Skeletal muscle cell (primary cell): ENCODE measurements at places on chromosomes 1 and 21.

- DNase-seq = no peak
Observed at GRCh38 chr21:31317688-31318087, 26.4 kb downstream of the TIAM1 start.

- peak; percentile 60 for DNase-seq
Observed at GRCh38 chr1:85374160-85374559, 90.8 kb downstream of the DDAH1 start.

GRCh38 chr21:34688145-34688544, 19.4 kb downstream of the CLIC6 start:
- DNase-seq = no peak

GRCh38 chr1:12129624-12130023, 37.2 kb upstream of the TNFRSF1B start:
- no peak for DNase-seq

DNA sequence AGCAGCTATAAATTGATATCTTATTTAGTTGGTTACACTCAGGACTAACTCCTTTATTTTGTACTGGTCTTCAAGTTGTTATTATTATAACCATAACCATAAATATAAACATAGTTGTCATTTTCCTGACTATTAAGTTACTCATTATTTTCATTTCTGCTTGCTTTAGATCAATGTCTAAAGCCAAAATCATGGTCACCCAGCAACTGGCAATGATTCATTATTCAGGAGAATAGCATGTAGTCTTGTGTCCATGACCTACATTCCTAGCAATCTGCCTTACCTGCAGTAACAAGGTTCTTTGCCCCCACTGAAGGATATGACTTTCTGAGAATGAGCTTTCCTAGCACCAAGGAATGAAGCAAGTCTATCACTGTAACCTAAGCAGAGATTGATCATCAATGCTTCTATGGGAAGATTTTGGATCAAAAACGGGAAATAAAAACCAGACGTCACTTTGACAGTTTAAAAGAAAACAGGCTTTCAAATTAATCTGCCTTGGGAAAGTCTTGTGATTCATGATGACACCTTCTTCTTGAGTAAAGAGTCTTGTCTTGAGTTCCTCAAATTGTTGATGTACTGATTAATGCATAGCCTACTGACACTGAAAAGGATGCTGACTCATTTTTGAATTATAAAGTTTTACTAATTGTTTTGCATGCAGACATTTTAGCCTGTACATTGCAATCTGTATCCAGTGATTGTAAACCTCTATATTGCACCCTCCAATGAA, 203.3 kb upstream of the IVNS1ABP start:
- peak; percentile 6 for DNase-seq

GRCh38 chr1:2474933-2475371, 1.1 kb upstream of the PLCH2 start:
- DNase-seq = no peak

DNA sequence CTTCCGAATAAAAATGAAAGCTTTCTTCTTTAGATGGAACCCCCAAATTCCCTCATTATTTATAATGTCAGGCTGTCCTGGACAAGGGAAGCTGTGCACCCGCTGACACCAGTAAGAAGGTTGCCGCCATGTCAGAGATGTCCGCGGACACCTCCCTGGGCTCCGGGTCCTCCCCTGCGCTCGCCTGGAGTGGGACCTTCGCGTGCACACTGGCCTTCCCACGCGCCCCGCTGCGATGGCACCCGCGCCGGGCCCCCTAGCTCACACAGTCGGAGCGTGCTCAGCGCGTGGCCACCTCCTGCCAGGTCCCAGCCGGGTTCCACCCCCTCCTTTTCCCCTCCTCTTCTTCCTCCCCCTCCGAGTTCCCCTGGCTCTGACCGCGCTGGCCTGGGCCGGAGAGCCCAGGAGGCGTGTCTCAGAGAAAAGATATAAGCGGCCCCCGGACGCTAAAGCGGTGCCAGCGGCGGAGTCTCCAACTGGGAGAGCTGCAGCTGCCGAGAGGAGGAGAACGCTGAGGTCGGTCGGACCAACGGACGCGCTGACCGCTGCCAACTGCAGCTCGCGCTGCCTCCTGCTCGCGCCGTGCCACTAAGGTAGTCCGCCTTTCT, at the start of gene G0S2:
TSS of gene G0S2 (plus strand) at position 456 of the 608 bp plus-strand sequence. CDS start 273 bp downstream, outside the sequence.
- no peak for DNase-seq

GRCh38 chr1:43271186-43272118, 1.7 kb downstream of the TMEM125 start:
- DNase-seq = no peak
